ENCODE measurements at places on chromosomes 4 and X.

DNA sequence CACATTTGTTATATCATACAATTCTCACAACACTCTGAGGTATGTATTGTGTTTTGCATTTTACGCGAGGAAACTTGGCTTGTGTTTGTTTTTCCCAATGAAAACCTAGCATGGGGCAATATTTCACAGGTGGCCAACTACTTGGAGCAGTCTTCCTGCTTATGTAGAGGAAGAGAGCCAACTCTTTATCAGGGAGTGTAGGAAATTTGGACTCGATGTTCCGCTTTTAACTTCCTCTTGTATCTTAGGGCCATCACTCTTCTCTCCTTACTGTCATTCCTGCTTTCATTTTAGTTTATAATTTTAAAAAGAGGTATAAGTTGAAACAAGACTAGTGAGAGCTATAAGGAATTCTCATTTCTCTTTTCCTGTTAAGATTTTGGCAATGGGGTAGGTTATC lies 107.7 kb upstream of the RPS6KA3 start:
- no peak for DNase-seq

DNA sequence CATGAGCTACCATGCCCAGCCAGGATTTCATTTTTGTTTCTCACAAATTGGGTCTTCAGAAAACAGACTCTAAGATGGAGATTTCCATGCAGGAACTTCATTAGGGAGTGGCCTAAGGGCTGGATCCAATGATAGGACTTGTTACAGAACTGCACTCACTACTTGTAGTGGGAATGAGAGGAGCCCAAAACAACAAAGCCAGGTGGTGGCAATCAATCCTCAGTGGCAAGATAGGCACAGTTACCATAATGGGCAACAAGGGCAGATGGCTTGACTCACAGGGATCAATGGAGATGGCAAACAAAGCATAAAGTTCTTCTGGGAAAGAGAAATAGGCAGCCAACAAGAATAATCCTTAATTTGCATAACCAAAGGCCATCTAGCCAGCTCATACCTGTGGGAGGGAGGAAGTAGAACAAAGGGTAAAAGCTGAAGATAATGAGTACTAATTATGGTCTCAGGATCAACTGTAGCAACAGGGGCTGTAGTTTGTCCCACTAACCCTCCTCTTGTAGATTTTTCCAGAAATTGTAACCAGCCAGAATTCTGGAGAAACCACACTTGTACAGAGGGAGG lies 72.8 kb upstream of the MAPK10 start:
- no peak for DNase-seq

- no peak for DNase-seq
Observed at GRCh38 chr4:186067757-186068385, 1.1 kb upstream of the TLR3 start.

- DNase-seq = no peak
Observed at GRCh38 chr4:22410645-22411247, 105.1 kb downstream of the ADGRA3 start.

DNA sequence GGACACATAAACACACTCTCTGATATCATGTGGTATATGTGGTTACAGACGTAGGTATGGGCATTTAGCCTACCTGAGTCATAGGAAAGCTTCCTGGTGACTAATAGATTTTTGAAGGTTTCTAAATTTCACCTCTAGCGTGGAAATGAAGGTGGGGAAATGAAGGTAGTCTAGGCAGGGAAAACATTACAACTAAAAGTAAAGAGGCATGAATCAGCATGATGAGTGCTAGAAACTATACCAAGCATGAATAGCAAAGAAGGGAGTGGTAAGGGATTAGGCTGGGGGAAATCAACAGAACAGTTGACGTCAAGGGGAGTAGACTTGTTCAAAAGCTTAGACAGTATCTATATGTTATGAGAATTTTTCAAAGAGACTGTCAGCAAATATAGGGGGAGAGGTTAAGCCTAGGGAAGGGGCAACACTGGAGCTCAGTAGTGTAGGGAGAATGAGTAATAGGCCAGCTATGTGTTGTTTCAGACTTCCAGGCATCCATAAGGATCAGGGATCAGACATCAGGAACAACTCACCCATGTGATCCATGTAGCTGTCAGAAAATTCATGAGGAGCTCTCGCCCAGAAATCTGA lies 279.3 kb upstream of the DIPK2B start:
- DNase-seq = no peak

- DNase-seq = no peak
Observed at GRCh38 chrX:13721819-13722519, 12.5 kb downstream of the TRAPPC2 start.

- no peak for DNase-seq
Observed at GRCh38 chr4:146032234-146032860, 93.7 kb upstream of the ZNF827 start.

- DNase-seq = no peak
Observed at GRCh38 chr4:184343502-184344177, 126.0 kb upstream of the ENPP6 start.

DNA sequence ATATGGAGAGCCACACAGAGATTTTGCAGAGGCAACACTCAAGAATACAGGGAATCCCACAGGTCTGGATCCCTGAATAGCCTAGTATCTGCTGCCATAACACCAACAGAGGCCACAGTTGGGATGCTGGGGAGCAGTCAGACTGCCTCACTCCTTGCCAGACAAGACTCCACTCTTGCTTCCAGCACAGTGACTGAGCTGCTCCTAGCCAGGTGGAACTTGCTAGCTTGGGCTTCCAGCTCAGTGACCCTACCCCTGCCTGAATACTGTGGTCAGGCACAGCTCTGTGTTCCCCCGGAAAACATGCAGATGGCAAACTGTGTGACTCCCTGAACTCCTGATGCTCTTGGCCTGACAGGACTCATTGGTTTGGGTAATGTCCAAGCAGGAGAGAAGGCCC lies 251.8 kb downstream of the KCTD8 start:
- no peak for DNase-seq

DNA sequence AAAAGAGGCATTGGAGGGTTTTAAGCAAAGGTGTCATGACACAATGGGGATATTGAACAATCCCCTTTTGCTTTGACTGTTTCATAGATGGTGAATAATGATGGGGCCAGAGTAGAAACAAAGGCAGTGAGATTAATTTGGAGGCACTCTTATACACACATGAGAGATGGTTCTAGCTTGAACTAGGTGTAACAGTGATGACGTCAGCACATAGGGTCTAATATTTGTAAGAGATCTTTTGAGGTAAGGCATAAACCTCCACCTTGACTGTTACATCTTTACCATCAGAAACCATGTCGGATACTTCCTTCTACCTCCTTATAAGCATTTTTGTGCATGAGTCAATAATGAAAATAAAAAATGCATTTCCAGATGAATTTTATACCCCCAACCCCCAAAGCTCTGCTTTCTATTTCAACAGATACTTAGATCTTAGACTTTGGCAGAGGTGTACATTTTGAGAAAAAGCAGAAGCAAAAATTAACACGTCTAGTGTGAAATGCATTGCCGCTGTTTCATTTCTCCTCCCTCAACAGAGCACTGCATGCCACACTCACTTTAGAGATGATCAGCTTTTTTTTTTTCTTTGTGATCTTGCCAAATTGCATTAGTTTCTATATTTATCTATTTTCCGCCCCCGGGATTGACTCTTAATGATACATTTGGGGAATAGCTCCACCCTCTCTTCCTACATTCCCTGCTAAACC lies 87.2 kb downstream of the HS3ST1 start:
- DNase-seq = no peak

DNA sequence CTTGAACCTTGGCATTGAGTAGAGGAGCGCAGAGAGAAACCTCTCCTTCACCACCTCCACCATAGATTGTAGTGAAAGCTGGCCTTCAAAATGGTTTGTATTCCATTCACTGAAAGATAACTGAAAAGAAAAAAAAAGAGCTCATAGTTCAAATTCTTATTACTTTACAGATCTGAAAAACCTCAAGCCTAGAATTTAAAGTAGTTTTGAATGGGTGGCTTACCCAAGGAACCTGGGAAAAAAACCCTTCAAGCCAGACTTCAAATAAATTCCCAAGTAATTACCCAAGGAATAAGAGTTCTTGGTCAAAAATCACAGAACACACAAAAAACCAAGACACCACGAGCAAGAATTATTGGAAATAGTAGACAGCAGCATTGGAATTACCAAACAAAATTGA lies 83.6 kb upstream of the TMEM33 start:
- no peak for DNase-seq

- no peak for DNase-seq
Observed at GRCh38 chr4:186701273-186701672, 22.4 kb downstream of the FAT1 start.

DNA sequence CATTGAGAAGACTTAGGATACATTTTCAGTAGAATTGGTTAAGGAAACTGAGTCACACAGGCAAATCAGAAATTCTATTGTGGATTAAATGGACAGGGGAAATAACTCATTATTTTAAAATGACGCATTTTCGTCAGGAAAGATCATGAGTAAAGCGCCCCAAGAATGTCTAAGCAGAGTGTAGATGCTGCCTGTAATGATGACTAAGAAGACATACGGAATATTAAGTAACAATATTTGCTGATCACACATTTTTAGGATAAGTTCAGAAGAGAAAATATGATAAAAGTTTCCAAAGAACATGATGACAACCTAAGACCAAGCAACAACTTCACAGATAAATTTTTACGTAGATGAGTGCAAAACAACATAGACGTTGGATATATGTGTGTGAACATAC lies 596.3 kb upstream of the TENM3 start:
- no peak for DNase-seq

DNA sequence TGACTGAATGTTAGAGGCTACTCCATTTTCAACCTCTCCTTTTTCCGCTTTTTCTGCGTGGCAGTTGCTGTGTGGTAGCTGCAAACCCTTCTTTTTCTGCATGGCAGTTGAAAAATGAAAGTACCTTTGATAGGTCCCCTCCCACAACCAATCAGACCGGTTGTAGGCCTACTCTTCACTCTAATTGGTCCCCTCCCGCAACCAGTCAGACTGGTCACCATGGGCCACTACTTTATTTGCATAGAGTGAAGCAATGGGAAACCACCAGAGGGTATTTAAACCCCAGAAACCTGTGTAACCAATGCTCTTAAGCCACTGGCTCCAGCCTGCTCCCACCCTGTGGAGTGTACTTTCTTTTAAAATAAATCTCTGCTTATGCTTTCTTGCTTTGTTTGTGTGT lies 877.8 kb downstream of the FAM133A start:
- DNase-seq = no peak

DNA sequence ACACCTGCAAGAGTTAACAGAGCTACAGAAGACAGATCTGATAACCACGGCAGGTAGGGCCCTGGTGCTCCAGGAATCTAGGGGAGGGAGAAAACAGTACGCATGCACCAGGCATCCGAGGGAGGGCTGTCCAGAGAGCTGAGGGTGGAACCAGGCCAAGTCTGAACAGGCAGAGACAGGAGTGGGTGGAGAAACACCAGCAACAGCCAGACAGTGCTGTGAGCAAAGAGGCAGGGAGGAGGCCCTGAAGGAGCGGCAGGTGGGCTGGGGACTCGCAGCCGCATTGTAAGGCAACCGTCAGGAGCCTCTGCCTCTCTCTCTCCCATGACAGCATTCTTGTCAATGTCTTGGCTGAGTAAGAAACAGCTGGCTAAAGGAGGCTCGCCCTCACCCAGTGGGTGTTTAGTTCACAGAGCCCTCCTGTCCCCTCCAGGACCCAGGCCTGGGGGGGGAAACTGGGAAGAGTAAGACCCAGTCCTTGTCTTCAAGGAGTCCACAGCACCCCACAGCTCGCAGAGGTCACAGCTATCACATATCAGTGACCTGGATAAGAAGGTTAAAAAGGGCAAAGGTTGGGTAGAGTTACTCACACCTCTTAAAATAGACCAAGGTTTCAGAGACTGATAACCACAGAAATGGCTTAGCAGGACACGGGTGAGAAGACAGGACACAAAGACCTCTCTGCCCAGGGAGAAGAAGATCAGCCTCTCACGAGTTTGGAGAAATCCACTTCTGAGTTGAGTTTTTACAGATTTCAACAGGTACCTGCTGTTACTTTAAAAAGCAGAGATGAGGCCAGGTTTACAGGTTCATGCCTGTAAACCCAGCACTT lies 10.5 kb downstream of the ACSL1 start:
- no peak for DNase-seq

- no peak for DNase-seq
Observed at GRCh38 chr4:111991163-111991562, 154.1 kb upstream of the FAM241A start.

Data from vagina (tissue), 2 donors.